ENCODE measurements at places on chromosomes 4 and X.

DNA sequence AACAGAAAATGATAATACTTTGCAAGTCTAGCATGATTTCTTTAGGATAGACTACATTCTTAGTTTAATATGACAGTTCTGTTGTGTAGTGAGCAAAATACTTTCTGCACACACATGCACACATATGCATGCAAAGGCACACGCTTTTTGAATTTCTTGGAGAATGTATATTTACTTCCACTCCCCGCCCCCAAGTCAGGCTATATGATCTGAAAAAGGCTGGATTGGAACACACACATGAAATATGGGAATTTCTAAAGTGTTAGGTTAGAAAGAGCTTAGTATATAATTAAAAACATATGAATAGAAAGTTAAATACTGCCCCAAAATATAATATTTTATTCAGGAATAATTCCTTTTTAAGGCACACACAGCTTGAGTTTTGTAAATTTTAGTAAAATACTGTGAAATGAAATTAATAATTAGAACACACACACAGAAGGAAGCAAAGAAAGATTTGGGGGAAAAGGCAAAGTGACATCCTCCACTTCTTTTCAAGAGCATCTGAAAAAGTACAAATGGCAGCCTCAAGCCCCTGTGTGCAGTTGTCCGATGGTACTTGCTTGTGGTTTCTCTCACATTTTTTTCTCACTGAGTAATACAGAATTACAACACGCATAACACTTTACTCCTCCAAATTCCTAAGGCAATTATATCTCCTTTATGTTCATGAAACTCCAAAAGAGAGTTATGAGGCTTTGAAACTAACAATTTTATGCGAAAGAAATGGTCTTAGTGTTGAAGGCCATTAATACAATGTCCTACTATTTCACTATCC is 228.9 kb upstream of the ETNPPL start:
- no peak for DNase-seq

DNA sequence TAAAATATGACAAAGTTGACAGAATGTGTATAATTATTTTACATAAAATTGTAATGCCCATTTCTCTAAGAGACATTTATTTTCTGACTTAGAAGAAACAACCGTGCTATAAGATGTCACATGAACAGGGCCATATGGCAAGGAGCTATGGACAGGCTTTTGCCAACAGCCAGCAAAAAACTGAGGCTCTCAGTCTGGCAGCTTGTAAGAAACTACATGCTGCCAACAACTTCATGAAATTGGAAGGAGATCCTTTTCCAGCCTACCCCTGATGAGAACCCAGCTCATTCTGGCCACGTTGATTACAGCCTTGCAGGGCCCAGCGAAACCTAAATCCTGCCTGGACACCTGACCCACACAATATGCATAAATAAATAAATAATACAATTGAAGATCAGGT is 250.3 kb upstream of the ARSJ start:
- no peak for DNase-seq

DNA sequence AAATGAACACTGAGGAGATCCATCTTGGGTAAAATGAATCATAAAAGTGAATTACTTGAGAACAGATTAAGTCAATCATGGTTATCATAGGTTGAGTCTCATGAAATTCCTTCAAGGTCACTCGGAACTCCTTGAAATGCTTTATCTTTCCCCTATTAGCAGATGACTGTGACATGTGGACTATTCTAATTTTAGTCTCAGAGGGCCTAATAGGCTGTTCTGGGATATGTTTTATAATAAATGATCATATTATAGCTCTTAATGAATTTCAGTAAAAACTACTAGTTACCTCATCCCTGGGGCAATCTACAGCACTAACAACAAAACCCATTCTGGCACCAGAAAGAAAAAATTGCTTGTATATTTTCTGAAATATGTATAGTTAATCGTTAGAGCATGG is 44.7 kb downstream of the SPATA4 start:
- no peak for DNase-seq

GRCh38 chrX:50988649-50989048 is 78.1 kb downstream of the BMP15 start:
- DNase-seq: peak; percentile 8

DNA sequence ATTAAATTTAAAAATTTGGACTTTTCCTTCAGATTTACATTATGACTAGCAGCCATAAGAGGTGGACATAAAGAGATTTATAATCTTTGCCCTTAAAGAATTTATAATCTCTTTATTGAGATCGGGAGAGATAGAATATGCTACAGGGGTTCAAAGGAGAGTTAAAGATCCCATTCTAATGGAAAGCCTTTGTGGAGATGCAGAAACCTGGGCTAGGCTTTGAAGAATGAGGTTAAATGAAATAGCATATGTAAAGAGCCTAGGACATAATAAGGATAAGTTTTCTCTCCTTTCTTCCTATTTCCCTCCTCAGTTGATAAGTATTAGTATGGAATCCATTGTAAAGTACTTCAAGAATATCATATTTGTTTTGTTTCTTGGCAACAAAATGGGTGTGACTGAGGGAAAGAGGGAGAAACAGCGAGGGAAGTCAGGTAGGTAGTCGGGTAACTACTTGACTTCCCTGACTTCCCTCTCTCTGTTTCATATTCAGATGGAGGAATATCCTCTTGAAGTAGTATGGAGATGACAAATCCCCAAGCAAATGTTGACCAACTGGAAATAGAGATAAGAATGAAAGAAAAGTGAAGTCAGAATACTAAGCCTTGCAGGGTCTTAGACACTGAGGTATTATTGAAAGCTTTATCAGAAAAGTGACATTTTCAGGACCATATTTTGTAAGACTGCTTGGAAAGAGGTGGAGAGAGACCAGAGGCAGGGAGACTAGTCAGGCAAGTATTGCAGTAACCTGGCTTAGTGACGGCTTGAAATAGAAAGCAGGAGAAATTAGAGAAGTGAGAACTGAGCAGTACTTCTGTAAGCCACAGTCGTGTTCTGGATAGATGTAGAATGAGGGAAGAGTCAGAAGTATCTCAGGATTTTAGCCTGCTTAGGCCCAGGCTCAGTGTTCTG is 82.9 kb downstream of the PDLIM5 start:
- peak; percentile 75 for DNase-seq

GRCh38 chrX:45778616-45779015 is 577.9 kb upstream of the DIPK2B start:
- DNase-seq: no peak

DNA sequence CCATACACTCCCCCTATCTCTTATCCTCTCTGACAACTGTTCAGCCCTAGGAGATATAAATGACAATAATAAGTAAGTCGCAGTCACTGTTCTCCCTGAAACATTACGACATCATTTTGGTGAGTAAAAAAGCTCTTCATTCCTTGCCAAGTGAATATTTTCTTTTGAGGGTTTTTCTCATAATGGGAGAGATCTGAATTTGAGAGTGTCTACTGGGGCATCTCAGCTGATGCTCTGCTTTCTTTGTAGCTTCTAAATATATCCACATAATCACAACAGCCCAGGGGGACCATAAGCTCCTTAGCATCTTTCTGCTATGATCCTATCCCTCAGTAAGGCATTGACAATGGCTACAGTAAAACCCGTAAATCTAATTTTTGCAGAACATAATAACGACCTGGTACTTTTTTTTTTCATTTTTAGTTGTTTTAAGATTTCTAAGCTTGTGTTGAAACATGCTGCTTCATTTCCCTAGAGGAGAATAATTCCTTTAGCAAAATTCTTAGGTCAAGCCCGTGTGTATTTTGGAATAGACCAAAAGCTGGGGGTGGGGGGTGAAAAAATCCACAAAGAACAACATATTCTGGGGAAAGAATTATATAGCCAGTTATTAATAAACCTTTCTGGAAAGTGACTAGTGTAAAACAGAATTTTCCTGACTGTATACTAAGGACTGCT is 78.1 kb upstream of the GPM6B start:
- no peak for DNase-seq

DNA sequence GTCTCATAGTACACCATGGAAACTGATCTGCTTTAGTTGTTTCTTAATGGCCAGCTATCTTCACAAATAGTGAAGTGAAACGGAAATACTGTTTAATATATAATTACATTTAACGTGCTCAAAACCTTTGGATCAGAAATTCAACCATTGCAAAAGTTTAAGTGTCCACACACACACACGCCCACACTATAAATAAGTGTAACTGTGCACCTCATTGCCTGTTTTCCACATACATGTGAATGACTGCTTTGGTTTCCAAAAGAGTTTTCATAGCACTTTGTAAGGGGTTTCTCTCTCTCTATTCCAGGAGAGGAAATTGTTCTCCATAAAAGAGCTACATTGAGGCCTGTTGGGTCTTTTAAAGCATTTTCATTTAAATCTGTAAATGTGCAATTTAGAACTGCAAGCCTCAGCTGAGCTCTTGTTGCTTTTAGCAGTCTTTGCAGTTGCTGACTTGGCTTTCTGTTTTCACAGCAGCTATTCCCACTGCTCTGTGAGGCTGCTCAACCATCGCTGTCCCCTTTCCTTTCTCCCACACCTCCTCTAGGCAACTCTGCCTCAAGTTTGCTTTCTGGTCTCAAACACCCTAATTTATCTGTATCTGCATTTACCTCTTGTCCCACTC is 94.5 kb downstream of the RAPGEF2 start:
- DNase-seq: no peak

DNA sequence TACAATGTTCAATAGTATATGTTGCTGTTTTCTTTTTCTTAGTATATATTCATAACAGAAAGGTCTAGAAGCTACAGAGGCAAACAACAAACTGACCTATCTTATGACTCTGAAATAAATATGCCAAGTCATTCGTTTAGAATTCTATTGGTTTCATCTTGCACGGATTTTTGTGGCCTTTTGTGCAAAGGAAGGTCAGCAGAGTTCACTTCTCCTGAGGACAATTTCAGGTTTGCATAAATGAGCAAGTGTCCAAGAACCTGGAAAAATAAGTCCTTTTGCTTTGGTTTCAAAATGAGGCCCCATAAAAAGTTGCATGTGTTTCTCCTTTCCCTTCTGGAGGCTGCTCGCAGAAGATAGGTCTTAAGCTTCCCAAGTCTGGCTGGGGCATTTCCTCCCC is 156.9 kb downstream of the APBB2 start:
- no peak for DNase-seq

GRCh38 chr4:384311-385010 is 46.8 kb downstream of the ZNF141 start:
- DNase-seq: peak; percentile 5

- no peak for DNase-seq
Observed at GRCh38 chr4:173685831-173686210, 155.8 kb upstream of the HAND2 start.
